ENCODE measurements at places on chromosomes 13 and 19.

GRCh38 chr19:29514525-29515232, 11.1 kb upstream of the VSTM2B start:
- no peak for DNase-seq

- DNase-seq: no peak
These were observed at the start of gene CD209 for GRCh38 chr19:7746903-7747884. Gene CD209, minus strand, starts transcription at chr19:7747534. Its CDS starts 23 bp downstream, at chr19:7747511.

DNA sequence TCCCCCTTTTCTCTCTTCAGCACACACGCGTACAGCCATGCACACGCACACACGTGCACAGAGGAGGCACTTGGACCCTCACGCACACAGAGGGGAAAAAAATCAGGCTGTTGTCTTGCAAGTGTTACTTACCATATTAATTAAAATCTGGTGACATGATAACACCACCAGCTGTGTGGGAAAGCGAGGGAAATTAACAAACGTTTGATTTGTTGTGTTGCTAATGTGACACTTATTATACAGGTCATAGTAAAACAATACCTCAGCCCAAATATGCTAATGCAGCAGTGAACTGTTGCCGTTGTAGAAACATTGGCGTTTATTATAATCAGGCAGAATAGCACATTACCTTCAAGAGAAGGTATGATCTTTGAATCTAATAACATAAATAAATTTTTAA, 211.7 kb downstream of the TEX29 start:
- DNase-seq: no peak

- DNase-seq: no peak
These were observed 564 bp downstream of the SIGLECL1 start for GRCh38 chr19:51251468-51251820.

DNA sequence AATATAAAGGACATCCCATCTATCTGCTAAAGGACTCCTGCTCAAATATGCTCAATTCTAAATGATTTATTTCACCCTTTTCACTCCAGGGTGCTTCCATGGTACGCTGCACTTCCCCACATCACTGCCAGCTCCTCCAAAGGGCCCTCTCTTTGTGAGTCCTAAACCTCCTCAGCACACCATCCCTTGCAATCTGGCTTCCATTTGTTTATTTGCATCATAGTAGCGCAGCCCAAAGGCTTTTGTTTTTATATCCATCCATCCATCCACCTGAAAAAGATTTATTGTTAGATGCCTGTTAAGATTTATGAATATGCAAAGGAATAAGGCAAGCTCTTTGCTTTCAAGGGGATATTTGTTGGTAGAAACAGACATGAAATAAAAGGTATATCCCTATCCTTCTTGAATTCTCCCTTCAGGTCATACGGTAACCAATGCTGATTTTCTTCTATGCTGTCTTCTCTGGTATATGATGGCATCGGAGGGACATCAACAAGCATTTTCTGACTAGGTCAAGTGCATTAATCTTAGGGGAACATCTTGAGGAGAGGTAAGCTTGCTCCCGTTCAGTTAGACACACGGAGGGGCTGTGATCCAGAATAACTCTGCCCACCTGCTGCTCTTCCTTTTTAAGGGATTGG, 397.6 kb downstream of the LIG4 start:
- DNase-seq: no peak

DNA sequence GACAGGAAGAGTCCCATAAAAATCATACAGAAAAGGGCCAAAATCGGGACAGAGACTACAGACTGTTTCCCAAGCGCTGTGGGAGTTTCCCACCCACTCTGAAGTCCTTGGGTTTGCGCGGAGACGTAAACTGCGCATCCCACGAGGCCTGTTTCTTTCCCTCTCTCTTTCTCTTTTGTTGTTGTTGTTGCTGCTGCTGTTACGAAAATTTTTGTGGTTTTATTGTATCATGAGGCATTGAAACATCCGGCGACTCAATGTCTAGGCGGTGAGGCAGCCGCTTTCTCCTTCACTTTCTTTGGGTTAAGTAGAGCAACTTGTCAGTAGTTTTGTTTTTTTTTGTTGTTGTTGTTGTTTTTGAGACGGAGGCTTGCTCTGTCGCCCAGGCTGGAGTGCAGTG, 1.6 kb upstream of the PPP1R12C start:
- no peak for DNase-seq

DNA sequence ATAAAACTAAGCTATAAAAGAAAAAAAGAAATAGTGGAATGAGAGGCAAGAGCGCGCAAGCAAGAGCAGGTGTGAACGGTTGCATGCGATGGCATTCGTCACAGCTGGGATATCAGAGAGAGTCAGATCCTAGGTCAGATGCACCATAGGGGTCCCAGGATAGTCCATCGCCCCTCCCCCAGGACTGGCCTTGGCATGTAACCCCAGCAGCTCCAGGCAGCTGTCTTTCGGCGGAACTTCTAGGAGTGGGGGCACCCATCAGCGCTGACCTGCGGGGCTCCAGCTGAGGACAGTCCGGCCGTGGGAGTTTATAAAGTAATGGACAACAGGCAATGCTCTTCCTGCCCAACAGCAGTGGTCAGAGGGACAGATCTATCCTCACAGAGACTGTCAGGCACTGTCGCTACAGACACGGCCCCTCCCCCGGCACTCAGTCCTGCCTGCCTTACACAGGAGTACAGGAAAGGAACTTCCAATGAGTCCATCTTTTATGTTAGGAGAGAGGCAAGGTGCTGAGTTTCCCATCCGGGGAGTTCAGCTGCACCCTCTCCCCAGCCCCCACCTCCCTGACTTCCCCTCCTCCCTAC, 1.4 kb downstream of the SIAH3 start:
- no peak for DNase-seq

GRCh38 chr19:6042776-6043726, 65.1 kb upstream of the RANBP3 start:
- no peak for DNase-seq

- no peak for DNase-seq
These were observed 18.9 kb downstream of the SPINT2 start for GRCh38 chr19:38283271-38283670.

DNA sequence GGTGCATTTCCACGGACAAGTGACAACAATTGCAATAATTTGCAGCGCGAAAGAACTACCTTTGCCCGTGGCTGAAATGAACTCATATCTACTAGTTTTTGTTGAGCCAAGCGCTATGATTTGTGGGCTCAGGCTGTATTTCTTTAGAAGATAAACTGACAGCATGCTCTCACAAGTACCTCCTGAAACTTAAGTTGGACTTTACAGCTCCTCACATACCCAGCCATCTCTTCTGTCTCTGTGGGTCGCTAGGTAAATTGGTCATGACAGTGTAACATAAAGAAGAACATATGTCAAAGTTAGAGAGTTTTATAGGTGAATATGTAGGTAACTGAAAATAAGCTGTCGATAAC, 839 bp downstream of the COG6 start:
- no peak for DNase-seq

GRCh38 chr13:76329004-76329403, 557.2 kb downstream of the KCTD12 start:
- no peak for DNase-seq

DNA sequence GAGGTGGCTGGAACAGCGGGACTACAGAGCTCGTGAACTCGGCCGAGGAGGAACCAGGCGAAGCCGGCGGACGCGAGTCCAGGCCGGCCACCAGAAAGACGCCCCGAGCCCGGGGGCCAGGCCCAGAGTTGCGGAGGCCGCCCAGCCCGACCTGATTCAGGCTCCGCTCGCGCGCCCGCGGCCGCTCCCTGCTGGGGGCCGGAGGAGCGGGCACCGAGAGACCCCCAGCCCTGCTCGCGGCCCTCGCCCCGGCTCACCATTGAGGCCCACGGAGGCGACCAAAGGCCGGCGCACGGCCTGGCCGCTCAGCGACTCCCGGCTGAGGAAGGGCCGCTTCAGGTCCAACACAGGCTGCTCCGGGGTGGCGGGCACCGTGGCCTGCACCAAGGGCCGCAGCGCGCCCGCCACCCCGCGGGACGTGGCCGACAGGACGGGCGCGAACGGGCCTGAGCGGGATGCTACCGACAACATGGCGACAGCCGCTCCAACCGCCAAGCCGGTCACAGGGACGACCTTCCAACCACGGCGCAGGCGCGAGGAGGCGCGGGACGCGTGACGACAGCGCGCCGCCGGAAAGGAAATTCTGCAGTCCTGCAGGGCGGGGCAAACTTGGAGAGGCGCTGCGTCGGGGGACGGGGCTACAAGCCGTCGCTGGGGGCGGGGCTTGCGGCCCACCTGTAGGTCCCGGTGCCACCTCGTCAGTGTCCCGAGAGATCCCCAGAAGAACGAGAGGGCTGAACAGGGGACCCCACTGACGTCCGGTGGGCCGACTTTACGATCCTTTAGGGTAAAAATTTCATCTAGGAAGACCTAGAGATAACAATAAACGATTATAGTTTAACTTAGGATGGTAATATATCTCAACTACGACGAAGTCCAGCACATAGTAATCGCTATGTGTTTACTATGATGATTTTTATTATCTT, at the start of gene UQCRFS1:
UQCRFS1 (minus strand) TSS at position 504 of the 926 bp plus-strand sequence; CDS start at position 471, 33 bp downstream.
- peak; percentile 87 for DNase-seq

DNA sequence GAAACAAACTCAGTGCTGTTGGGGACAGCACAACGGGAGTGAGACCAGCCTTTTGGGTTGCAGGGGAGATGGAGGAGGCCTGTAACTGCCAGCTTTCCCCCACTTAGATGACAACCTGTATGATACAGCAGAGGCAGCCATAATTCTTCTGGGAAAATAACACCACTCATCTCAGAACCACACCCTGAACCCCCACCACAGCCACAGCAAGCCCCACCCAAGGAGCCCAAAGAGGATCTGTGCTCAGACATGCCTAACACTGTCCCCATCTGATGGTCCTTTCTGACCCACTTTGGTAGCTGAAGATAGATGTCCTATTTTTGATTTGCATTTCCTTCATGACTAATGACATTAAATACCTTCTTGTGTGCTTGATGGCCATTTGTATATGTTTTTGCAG, 15.4 kb downstream of the LGALS13 start:
- DNase-seq: no peak

DNA sequence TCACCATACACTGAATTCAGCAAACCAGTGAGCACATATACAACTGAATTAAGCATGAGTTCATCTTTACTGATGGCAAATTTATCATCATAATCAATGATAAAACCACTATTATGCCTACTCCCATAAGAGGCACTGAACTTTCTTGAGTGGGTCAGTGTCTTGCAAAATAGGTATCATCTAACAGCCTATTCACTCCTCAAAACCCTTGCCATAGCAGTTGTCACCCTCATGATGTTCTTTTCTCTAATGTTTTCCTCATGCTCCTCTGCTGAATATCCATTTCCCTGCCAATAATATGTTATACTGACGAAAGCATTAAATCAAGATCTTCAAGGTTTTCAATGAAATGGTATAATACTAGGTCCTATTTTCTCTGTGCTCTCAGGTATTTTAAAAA, 5.6 kb downstream of the ARGLU1 start:
- DNase-seq: no peak

- no peak for DNase-seq
These were observed 22.2 kb downstream of the ZNF701 start for GRCh38 chr19:52592301-52592700.
